ENCODE measurements at places on chromosomes 4 and X.

GRCh38 chr4:87498446-87498900 lies 30.7 kb downstream of the SPARCL1 start:
- DNase-seq = no peak

DNA sequence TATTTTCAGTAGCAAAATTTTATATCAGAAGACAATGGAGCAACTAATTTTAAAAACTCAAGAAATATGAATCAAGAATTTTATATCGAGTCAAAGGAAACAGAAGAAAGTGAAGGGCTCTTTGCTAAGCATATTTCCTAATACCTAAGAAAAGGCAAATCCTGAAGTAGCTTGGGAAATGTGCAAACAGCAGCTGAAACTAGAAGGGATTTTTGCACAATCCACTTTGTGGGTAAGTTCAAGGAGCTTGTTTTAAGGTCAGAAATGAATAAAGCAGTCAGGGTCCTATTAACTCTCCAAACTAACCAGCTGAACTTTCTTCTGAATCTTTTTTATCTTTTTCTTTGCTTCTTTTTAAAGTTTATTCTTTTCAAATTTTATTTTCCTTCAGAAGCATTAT lies 500.9 kb upstream of the CXorf51A start:
- no peak for DNase-seq

- DNase-seq = no peak
Measured at GRCh38 chr4:4673070-4673469, 131.2 kb upstream of the STX18 start.

GRCh38 chr4:61199873-61200186 lies 296 bp upstream of the ADGRL3 start:
- no peak for DNase-seq

DNA sequence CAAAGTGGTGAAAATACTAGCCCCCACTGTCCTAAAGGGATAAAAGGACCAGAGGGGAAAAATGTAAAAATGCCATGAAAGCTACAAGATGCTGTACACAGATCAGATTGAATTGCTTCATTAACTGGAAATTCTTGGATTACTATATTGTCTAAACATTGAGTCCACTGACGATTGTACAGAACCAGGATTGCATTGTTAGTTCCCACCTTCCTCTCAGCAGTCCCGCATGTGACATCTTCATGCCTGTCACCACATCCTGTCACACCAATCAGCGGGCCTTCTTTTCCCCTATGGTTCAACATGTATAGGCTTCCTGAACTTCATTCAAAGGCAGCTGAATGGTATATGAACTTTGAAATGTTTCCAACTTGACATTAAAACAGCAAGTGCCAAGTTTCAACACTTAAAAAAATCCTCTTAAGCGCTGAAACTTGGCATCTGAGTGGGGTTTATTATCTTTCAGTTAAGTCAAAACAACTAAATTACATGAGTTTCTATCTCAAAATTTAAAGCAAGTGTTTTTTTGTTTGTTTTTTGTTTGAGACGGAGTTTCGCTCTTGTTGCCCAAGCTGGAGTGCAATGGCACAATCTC lies 24.6 kb downstream of the ZRSR2 start:
- DNase-seq = no peak

DNA sequence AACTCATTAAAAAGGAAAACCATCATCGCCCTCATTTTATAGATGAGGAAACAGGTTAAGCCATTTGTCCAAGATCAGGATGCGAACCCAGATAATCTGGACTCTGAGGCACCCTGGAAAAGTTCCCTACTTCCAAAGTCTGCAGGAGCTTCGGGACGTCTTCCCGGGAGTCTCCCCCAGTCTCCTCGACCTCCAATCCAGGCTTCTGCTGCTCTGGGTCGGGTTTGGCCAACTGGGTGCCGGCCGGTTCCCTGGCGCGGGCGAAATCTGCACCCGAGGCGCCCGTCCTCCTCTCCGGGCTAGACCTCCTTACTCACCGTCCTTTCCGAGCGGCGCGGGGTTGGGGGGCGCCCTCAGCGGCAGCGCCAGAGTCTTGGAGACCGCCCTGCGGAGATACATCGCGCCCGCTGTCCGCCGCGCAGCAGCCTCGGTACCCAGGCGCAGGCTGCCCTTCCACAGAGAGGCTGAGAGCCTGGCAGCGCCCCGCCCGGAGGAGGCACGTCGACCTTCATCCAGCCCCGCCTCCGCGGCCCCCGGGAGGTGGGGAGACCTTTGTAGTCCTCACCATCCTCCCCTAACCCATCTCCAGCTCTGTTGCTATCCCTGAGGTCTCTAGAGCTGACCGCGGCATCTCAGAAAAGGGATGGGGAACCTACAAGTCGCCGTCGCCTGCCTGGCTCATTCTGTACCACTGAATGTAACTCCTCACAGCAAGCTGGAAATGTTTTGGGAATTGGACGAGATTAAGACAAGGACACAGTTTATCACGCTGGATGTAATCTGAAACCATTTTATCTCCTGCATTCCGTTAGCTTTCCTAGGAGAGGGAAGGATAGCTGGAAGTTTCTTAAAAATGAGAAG lies at the start of gene MGARP:
Gene MGARP, minus strand, starts transcription at position 466 of the 861 bp plus-strand sequence. Its CDS starts 67 bp downstream, at position 399.
- DNase-seq = no peak

- DNase-seq = no peak
Measured at GRCh38 chrX:39002466-39002865, 201.2 kb downstream of the MID1IP1 start.
